ENCODE measurements at places on chromosomes 5 and 9.

GRCh38 chr5:60463179-60463868, 236.6 kb downstream of the DEPDC1B start:
- DNase-seq = peak; percentile 8

- no peak for DNase-seq
These were observed 4.3 kb upstream of the DOLPP1 start for GRCh38 chr9:129076640-129077037.

DNA sequence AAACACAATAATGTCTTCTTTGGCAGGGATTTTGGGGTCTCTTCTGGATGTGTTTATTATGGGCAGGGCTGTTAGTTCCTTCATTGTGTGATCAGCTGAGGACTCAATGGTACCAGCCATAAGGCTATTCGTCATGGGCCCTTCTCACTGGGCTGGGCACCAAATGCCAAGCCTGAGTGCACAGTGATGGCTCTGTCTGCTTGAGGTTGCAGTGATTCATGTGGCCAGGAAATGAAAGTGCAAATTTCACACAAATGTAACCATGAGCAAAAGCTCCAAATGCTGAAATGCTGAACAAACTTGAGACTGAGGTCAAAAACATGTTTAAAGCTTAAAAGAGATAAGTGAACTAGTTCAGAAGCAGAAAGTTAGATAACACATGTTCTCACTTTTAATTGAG, 191.0 kb downstream of the TARS1 start:
- no peak for DNase-seq

- DNase-seq = no peak
These were observed 18.2 kb upstream of the TXNDC8 start for GRCh38 chr9:110355911-110356310.

- no peak for DNase-seq
These were observed 787.7 kb upstream of the CDH6 start for GRCh38 chr5:30405821-30406220.

GRCh38 chr5:45793638-45794532, 97.7 kb upstream of the HCN1 start:
- no peak for DNase-seq

DNA sequence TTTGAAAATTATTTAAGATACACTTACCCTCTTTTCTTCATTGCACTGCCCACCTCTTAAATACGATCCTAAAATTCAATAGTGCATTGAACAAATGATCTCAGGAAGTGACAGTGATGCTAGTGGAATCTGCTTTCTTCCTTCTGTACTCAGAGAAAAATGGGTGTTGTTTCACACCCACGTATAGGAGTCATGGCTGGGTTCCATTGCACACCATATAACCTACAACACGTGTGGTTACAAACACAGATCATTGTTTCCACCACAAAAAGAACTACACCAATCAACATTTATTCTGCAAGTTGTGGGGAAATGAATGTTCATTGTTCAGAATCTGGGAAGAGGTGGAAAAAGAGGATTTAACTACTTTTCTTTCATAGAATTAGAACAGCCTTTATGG, 275.9 kb downstream of the MAN2A1 start:
- no peak for DNase-seq

- DNase-seq = no peak
These were observed 178.7 kb downstream of the WDR70 start for GRCh38 chr5:37557734-37558293.

GRCh38 chr9:80485420-80486250, 913.9 kb downstream of the TLE4 start:
- DNase-seq = no peak

DNA sequence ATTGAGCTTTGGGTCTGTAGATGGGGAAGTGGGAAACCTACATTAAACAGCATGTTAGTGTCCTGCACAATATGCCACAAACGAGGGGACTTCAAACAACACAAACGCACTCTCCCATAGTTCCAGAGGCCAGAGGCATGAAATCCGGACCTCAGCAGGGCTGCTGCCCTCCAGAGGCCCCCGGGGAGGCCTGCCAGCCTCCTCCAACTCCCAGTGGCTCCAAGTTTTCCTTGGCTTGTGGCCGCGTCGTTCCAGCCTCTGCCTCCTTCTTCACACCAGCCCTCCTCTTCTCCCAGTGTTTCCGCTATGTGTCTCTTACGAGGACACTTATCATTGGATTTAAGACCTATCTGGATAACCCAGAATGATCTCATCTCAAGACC, 13.3 kb upstream of the COL5A1 start:
- DNase-seq = no peak

- no peak for DNase-seq
These were observed 401.3 kb downstream of the ENC1 start for GRCh38 chr5:74239261-74239660.

DNA sequence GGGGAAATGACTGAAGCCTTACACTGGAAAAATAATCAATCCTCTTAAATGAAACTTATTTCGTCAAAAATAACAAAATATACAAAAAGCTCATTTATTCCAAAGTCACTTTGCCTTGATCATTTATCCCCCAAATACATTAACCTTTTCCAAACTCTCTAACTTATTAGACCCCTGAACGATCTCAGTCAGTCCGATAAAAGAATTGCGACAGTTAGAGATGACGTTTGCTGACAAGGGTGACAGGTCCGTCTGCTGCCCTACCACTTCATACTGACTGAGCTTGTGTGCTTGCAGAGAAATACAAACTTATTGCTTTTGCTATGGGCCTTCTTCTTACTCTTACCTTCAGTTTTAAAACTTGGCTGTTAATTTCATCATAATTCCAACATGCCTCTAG, 169.7 kb downstream of the ZDHHC21 start:
- DNase-seq = no peak

DNA sequence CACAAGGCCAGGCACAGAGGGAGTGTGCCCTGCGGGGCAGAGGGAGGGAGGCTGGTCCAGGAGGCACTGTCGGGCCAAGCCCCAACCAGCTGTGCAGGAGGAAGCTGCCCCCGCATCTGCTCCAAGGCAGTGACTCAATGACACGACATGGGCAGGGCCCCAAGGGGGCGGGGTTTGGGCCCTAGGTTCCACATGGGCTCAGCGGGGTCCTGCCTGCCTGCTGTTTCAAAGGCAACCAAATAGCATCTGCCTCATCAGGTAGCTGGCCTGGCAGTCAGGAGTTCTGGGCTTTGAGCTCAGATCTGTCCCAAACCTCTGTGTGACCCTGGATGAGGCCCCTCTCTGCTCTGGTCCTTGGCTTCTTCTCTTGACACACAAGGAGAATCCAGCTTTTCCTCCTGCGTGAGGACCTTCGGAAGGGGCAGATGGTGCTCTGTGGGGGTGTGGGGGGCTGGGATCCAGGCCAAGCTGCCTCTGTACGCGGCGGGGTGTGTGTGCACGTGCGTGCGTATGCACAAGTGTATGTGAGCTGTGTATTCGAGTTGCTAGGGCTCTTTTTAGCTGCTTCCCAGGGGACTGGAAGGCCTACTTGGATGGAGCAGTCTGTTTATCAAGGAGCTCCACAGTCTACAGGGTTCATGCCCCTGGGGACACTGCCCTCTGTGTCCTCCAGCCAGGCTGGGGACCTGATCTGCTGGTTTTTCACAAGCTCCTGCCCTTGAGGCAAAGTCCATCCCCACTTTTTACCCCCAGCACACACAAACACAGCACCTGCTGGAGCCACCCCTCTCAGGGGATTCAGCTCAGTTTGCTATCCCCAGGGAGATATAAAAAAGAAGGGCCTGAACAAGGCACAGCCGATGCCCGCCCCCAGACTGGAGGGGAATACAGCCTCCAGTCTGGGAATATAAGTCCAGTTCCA, 138.9 kb downstream of the RGS3 start:
- peak; percentile 70 for DNase-seq

DNA sequence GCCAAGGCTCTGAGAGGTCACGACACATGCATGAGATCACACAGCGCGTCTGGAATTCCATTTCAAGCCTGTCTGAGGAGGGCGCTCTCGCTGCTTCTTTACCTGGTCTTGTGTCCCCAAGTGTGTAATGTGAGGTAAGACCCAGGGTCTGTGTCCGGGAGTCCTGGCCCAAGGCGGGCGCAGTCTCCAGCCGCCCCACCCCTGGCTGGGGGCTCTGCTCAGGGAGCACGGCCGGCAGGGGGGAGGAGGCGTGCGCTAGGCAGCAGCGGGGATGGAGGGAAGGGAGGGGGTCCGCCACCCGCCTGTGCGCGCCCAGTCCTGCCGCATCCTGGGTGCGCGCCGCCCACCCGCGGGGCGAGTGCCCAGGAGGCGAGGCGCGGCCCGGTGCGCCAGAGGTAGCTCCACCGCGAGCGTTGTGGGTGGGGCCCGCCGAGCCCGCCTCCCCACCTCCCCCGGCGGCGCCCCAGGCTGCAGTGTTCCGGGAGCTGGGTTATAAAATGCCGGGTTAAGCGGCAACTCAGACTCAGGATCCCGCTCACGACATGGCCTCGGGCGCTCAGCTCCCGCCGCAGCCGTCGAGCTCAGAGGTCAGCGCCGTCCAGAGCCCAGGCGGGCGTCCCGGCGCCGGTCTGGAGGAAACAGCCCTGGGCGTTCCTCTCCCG, at the start of gene CCNI2:
Gene CCNI2 (plus strand): TSS at position 473 of the 662 bp plus-strand sequence. CDS start 70 bp downstream, at position 543.
- no peak for DNase-seq

DNA sequence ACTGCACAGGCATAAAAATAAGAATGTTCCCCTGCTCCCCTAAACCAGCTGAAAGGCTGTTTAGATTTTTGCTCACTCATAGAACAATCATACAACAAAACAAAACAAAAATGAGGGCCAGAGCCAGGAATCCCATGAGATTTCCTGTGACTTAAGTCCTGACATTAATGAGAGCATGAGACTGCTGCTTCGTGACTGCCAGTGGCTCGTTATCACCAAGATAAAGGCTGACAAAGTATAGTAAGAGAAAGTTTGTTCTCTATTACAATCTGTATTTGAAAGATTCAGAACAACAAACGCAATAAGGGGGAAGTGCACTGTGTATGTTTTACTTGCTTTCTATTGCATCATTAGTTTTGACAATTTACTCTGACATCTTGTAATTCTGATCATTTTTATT, 837.1 kb upstream of the C9orf72 start:
- no peak for DNase-seq

DNA sequence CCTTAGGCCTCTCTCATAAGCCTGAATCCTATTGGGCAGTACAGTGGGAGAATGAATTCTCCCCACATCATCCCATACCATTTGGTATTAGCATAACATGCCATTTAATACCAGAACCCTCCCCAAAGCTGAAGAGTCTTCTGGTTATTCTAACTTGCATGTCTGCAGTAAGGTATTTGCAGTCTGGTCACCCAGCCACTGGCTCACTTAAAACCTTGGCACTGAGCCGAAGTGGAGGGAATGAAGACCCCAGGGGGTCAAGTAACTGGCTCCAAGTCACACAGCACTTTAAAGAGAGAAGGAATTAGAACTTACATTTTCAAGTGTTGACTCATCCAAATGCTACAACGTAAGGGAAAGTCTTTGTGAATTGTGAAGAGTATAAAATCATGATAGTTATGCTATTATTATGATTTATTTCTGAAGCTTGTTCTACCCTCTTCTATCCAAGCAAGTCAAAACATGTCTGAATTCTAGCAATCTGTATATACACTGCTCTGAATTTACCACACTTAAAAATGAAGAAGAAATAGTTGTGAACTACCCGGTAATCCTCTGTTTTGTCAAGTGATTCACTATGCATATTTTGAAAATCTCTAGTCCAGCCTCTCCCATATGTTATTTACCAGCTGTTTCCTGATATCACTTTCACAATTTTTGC, 28.5 kb downstream of the GLRA1 start:
- DNase-seq = no peak

DNA sequence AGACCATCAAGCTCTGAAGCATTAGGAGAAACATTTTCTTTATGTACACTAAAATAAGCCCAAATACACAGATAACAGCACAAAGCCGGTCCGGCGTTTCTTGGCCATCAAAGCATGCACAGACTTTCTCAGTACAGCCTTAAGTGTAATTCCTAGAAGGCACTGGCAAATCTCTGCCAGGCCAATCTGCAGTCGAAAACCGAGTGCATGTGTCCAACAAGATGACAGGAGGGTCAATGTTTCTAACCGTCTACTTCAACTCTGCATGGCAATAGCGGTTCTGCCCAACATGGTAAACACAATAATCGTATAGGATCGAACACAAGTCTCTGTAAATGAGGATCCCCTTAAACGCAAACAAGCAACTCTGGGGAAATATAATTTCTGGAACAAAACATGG, 1.1 kb downstream of the ARL15 start:
- no peak for DNase-seq

- DNase-seq = peak; percentile 14
These were observed 63.7 kb downstream of the SHOC1 start for GRCh38 chr9:111730937-111731567.

GRCh38 chr9:137029058-137029936, 1.3 kb upstream of the ABCA2 start:
- DNase-seq = peak; percentile 30

- no peak for DNase-seq
These were observed 10.4 kb downstream of the PPP2R2B start for GRCh38 chr5:146867996-146868708.

DNA sequence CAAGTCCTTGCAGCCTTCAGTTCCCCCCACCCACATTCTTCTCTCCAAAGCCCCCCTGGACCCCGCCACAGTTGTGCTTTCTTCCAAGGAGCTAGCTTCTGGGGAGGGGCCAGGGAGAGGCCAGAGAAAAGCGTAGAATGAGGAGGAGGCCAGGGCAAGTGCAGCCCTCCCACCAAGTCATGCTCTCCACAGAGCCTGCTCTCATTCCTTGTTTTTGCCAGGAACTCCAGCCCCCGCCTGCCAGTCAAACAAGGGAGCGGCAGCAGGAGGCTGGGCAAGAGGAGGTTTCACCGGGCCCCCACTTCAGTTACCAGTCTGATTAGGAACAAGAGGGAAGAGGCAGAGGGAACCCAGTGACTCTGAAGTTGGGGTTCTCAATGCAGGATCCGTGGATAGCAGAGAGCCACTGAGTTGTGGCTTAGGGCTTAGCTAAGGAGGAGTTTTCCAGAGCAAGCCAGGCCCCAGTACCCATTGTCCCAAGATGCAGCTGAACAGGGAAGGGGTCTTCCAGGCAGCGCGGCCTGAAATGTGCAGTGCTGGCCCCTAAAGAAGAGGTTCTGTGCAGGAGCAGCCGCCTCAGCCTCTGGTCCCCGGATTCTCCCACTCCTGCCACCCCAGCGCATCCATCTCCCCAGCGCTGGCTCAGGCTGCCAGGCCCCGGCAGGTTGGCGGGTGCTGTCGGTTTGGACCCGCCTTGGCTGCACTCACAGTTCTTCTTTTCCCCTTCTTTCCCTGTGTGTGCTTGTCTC, 120.6 kb downstream of the DAB2IP start:
- DNase-seq = no peak

GRCh38 chr9:70567511-70567910, 153.1 kb upstream of the KLF9 start:
- DNase-seq = no peak

DNA sequence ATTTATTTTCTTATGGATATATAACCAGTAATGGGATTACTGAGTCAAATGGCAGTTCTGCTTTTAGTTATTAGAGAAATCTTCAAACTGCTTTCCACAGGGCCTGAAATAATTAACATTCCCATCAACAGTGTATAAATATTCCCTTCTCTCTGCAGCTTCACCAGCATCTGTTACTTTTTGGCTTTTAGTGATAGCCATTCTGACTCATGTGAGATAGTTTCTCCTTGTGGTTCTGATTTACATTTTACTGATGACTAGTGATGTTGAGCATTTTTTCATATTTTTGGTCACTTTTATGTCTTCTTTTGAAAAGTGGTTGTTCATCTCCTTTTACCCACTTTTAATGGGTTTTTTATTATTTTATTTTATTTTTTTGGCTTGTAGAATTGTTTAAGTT, 1290.3 kb upstream of the CDH9 start:
- peak; percentile 20 for DNase-seq
